Activated naive CD4-positive, alpha-beta T cell treated with anti-CD3 and anti-CD28 coated beads, Interleukin-2, amount 50 U/mL, for 72 hours (primary cell): ENCODE measurements at places on chromosomes 5 and 9. TPM values are rescaled to one million over a fixed set of nuclear protein-coding genes. Genes with fewer than 3 reads are reported as not detected.

Gene FABP6
- not detected for total RNA-seq

GRCh38 chr5:143865426-143866025, 53.6 kb downstream of the HMHB1 start:
- DNase-seq, result no peak

GRCh38 chr9:106092083-106092482, 397.7 kb downstream of the TMEM38B start:
- DNase-seq, result no peak

DNA sequence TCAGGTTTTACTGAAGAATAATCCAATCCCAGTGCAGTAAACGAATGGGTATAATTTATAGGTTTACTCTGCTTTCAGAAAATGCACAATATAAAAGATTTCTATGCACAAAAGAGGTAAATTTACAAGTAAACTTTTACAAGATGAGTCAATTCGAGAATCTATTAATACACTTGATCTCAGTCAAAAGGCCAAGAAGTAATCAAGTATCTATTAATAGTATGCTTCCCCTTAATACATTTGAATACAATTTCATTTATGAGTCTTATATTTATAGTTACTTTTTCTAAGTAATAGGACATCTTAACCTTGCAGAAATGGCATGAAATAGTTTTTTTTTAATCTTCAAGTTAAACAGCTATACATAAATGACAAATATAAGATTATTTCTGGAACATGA, 355.2 kb upstream of the EFNA5 start:
- no peak for DNase-seq

Gene GZMA
- total RNA-seq, result 3.3 TPM

DNA sequence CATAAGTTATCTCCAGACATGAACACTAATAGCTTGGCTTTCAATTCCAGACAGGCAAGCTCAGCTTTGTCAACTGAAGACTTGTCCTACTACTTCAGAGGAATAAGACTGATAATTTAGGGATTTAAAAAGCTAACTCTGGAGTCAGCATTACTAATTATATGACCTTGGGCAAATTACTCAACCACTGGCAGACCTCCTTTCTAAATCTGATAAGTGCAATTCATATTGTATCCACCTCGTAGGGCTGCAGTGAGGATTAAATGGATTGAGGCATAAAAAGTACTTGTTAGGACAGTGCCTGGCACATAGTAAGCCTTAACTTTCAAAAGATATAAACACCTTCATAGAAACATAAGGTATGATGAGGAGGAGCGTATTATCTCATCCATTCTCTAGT, 104.4 kb downstream of the KLHL3 start:
- no peak for DNase-seq
